Prostate gland (tissue), 2 donors: ENCODE measurements at places on chromosomes 4 and X. TPM values are rescaled to one million over a fixed set of nuclear protein-coding genes. Genes with fewer than 3 reads are reported as not detected.

GRCh38 chr4:15013585-15013984, 11.3 kb downstream of the CPEB2 start:
- H3K27ac ChIP-seq: no peak overlapping the region
- no peak for DNase-seq
- H3K4me1 ChIP-seq: no peaks in the 10 kb centered on the region

GRCh38 chr4:99960648-99961047, 10.6 kb upstream of the H2AZ1 start:
- H3K4me1 ChIP-seq: no peaks in the 10 kb centered on the region
- H3K27me3 ChIP-seq: no peaks in the 10 kb centered on the region
- DNase-seq: no peak
- no peak overlapping the region for H3K4me3 ChIP-seq
- no peak overlapping the region for H3K27ac ChIP-seq
- no peaks in the 10 kb centered on the region for H3K36me3 ChIP-seq

DNA sequence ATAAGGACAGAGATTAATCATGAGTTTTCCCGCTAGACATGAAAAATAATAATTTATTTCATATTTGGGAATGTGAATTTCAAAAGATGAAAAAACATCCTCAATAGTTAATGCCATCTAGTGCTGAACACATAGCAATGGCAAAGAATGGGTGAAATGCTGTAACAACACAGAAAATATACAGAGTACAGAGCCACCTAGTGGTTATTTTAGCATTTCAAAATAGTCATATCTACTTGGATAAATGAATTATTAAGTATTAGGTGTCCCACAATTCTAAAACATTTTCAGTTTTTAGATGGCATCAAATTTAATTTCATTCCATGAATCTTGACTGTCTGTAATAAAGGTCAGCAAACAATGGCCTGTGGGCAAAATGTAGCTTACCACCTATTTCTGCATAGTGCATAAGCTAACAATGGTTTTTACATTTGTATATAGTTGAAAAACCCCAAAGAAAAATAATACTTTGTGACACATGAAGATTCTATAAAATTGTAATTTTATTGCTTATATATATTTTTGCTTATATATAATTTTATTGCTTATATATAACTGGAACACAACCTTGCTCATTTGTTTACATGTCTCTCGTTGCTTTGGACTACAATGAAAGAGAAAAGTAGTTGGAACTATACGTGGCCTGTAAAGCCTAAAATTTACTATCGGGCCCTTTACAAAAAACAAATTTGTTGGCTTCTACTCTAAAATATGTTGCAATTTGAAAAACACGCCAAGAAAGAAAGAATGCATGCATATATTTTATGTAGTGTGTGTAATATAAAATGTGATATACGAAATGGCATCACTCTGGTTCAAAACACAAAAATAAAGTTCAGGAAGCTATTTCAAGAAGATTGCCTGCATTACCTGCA, 99.1 kb upstream of the FAM47C start:
- no peaks in the 10 kb centered on the region for H3K4me1 ChIP-seq
- no peak for DNase-seq
- H3K4me3 ChIP-seq: no peak overlapping the region
- no peak overlapping the region for H3K27ac ChIP-seq
- no peaks in the 10 kb centered on the region for H3K36me3 ChIP-seq
- no peaks in the 10 kb centered on the region for H3K27me3 ChIP-seq

DNA sequence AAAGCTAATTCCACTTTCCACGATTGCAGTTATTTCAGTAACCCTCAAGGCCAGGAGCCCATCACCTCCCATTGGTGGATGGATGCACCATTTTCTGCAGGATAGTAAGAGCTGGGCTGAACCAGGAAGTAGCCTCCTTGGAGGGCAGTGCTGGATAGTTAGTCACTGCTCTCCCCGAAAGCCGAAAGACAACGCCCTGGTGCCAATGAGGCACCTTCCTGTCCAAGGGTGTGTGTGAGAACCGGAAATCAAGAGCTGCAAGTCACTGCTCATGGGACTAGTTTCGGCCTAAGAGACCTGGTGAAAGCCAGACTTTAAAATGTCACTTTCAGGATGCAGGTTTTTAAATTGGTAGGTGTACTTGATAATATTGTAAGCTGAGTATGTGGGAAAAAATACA, 203.8 kb upstream of the HS3ST1 start:
- H3K27ac ChIP-seq: no peak overlapping the region
- H3K36me3 ChIP-seq: no peaks in the 10 kb centered on the region
- H3K27me3 ChIP-seq: peaks cover 3% of the 10 kb centered on the region
- no peak overlapping the region for H3K4me3 ChIP-seq

DNA sequence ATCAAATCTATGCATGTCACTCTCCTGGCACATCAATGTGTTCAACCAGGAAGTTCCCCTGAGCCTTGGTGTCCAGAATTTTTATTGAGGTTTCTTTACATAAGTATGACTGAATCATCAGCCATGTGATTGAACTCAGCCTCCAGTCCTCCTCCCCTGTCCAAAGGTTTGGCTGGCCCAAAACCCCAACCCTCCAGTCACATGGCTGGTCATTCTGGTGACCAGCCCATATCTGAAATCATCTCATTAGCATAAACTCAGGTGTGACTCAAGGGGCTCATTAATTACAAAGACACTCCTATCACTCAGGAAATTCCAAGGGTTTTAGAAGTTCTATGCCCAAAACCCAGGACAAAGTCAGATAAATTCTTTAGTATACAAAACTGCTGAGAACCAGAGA, 20.6 kb upstream of the SUPT20HL2 start:
- no peak overlapping the region for H3K4me3 ChIP-seq
- no peaks in the 10 kb centered on the region for H3K27me3 ChIP-seq
- no peaks in the 10 kb centered on the region for H3K4me1 ChIP-seq
- H3K36me3 ChIP-seq: no peaks in the 10 kb centered on the region

The TCEAL7 gene
- 6.2 TPM for total RNA-seq

GRCh38 chrX:47078129-47079043, at the start of gene RGN:
Gene RGN, plus strand, starts transcription at chrX:47078443. Its CDS starts 2,702 bp downstream, at chrX:47081145.
- H3K27me3 ChIP-seq: no peaks in the 10 kb centered on the region
- H3K4me1 ChIP-seq: no peaks in the 10 kb centered on the region
- peak; percentile 6 for DNase-seq
- H3K27ac ChIP-seq: peak within 1 kb of the TSS; percentile 38
- H3K36me3 ChIP-seq: no peaks in the 10 kb centered on the region
